ENCODE measurements at places on chromosomes 7 and 10.

- no peak for DNase-seq
Measured at GRCh38 chr7:96699219-96699871, 10.3 kb downstream of the SEM1 start.

DNA sequence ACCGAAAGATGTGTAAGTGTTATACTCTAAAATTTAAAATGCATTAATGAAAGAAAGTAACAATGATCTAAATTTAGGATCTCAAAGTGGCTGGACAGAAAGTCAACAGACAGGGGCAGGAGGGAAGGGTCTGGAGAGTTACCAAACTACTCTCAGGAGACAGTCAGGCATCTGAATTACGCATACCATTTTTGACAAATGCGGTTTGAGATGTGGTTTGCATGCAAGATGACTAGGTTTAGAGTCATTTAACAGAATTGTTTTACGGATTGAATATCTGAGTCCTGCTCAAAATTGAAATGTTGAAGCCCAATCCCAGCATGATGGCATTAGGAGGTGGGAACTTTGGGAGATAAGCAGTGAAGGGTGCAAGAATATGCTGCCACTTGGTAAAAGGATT, 314.1 kb downstream of the WDR11 start:
- DNase-seq: no peak

GRCh38 chr10:110574420-110574819, 6.9 kb downstream of the SMC3 start:
- no peak for DNase-seq

GRCh38 chr7:132397070-132397469, 179.2 kb downstream of the PLXNA4 start:
- DNase-seq: no peak

DNA sequence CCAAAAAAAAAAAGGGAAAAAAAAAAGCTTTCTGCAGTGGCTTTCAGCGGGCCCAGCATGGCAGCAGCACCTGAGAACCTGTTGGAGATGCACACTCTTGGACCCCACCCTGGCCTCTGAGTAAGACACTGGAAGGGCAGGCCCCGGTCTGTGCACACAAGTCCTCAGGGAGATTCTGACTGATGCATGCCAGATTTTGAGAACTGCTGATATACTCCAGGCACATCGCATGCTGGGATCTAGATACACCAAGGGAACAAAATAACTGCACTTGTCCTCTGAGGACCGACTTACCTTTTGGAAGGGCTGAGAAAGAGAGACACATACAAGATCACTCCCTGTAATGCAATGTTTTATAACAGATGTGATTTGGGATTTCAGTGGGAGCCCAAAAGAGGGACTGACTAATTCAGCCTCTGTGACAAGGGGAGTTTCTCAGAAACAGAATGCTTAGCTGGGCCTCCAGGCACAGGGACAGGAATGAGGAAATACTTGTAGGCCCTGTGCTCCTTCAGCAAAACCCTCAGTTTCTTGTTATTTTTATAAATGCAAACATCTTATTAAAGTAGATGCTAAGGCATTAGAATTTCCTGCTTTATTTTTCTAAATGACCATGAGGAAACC, 8.2 kb downstream of the EGFR start:
- DNase-seq: no peak
